SW 1271 (cell line): ENCODE measurements at places on chromosomes 12 and 14.

GRCh38 chr12:89756194-89756584, 47.6 kb upstream of the ATP2B1 start:
- no peak for DNase-seq

GRCh38 chr14:66216763-66217162, 269.4 kb upstream of the CCDC196 start:
- no peak for DNase-seq

DNA sequence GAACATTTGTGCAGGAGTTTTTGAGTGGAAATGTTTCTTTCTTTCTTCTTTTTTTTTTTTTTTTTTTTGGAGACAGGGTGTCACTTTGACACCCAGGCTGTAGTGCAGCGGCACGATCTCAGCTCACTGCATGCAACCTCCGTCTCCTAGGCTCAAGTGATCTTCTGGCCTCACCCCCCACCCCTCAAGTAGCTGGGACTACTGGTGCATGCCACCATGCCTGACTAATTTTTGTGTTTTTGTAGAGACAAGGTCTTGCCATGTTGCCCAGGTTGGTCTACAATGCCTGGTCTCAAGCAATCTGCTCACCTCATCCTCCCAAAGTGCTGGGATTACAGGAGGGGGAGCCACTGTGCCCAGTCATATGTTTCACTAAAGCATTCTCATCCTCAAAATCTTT, 69.2 kb upstream of the BCAT1 start:
- no peak for DNase-seq

GRCh38 chr12:29710104-29710503, 73.6 kb downstream of the TMTC1 start:
- DNase-seq = no peak

- no peak for DNase-seq
Observed at GRCh38 chr14:90087433-90087832, 25.6 kb downstream of the KCNK13 start.

DNA sequence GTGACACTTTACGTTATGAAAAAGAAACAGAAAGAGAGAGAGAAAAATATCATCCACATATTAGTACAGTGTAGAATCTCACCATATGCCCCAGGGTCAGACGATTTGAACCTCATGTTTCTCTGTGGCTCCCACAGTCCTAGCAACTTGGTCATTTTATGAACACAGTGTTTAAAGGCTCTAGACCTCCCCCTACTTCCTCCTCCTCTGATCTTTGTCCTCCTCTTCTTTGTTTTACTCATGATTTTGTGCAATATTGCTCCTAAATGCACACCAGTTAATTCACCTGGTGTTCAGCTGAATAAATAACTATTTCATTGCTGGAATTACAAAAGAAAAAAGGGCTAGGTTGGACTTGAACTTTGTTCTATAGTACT, 18.2 kb downstream of the GLT1D1 start:
- DNase-seq = no peak

- DNase-seq = no peak
Observed at GRCh38 chr14:88521818-88522217, 33.0 kb downstream of the PTPN21 start.

DNA sequence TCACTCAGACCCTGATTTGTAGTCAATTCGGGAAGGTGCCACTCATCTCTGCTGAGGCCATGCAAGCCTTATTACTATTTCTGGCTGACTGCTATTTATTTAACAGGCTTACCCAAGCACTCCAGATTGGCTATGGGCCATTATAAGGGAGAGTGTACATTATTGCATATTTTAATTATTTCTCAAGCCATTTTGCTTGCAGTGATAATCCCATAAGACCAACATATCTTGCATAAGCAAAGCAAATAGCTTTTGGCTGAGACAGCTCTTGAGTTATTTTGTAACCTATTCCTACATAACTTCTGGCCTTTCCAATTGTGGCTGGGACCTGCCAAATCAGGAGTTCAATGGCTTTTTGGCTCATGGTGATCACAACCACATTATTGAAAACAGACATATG, 509.6 kb upstream of the USP15 start:
- no peak for DNase-seq

DNA sequence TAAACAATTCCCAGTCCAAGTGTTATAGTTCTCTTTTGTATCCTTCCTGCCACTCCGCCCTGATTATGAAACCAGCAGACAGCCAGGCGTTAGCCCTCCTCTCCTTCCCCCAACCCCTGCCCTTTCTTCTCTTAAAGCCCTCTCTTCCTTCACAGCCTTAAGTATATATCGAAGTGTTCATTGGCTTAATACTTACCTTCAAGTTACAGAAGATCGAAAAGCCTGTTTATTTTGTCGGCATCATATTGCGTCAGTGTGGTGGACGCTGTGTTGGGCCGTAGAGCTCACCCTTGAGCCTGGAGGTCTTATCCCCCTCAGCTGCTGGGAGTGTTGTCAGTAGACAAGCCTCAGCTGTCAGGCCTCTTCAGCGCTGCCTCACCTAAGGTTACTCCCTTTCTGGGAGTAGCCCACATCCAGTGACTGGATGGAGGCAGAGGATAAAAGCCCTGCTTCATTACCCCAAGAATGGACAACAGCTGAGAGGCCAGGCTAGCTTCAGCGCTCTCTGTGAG, 36.2 kb downstream of the CMAS start:
- DNase-seq = no peak

DNA sequence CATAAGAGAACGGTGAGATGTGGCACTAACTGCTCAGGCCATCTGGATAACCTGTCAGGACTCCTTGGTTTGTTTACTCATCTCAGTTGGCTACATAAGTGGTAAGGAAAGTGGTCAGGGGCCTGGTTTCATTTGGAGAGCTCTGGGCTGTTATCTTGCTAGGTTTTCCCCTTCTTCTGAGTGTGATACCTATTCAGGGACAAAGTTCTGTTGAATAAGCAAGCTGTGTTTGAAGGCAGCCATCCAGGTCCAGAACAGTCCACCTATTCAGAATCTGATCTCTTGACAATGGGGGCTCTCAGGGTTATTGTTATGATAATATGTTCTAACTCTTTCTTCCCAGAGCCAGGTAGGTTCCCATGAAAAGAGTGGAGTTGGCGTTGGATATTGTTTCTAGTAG, 194.9 kb downstream of the PAH start:
- DNase-seq = no peak

DNA sequence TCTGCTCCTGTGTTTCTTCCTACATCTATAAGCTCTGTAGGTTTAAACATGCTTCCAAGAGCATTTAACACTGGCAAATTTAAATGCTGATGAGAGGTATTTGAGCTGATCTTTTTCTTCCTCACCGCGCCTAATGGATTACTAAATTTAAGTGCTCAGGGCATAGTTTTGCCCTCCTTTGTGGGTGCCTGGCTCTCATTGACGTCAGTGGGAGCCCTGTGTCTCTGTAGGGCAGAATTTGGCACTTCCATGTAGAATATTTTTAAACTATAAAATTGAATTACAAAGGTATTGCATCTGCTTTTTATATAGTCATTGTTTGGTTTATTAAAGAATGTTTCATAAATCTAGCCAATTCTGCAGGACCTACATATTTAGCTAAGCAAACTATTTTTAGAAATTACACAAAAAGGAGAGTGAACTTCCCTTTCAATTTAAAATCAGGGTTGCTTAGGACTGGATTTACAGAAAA, 444.8 kb downstream of the AEBP2 start:
- DNase-seq = no peak

DNA sequence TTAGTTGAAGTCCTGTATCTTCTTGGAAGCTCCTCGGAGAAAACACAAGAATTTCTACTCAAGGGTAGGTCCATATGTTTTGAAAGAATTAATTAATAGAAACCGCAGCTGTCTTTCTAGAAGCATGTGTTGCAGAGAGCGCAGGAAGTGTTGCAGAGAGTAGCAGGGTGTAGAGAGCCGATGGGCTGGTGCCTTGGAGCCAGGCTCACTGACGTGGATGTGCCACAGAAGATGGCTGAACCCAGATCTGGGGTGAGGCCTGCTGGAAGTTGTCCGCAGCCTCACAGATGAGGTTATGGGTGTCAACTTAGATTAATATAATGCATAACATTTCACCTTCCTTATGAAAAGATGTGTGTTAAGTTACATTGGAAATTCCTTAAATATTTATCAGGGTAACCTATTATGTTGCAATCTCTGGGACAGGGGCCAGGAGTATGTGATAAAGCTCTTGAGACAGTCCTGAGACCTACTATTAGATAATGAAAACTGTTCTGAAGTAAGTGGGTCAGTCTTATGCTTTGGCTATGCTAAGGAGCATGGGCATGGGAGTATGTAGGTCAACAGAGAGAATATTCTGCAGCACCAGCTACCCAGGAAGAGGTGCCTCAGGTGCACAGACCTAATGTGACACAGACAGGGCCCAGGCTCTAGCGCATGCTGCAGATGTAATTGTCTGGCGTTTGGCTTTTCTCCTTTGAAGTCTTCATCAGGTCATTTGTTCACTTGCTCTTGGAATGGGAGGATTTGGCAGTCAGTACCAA, 973.3 kb downstream of the BCL11B start:
- no peak for DNase-seq

GRCh38 chr12:132019891-132020290, 70.1 kb downstream of the EP400 start:
- no peak for DNase-seq

DNA sequence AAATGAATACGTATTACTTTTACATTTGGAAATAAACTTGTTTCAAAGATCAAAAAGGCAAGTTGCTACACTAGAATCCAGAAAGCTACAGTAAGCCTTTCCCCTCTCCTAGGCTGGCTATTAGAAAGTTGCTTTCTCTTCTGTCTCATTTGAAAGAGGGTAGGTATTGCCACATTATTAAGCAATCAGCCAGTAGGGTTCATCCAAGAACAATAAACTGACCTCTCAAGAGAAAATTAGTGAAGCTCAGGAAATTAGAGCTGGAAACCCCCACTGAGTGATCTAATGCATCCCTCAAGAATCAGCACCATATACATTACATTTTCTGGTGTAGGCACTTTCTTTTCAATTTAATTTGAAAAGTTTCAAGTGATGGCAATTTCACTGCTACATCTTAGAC, 4.5 kb upstream of the TMEM233 start:
- DNase-seq = no peak

DNA sequence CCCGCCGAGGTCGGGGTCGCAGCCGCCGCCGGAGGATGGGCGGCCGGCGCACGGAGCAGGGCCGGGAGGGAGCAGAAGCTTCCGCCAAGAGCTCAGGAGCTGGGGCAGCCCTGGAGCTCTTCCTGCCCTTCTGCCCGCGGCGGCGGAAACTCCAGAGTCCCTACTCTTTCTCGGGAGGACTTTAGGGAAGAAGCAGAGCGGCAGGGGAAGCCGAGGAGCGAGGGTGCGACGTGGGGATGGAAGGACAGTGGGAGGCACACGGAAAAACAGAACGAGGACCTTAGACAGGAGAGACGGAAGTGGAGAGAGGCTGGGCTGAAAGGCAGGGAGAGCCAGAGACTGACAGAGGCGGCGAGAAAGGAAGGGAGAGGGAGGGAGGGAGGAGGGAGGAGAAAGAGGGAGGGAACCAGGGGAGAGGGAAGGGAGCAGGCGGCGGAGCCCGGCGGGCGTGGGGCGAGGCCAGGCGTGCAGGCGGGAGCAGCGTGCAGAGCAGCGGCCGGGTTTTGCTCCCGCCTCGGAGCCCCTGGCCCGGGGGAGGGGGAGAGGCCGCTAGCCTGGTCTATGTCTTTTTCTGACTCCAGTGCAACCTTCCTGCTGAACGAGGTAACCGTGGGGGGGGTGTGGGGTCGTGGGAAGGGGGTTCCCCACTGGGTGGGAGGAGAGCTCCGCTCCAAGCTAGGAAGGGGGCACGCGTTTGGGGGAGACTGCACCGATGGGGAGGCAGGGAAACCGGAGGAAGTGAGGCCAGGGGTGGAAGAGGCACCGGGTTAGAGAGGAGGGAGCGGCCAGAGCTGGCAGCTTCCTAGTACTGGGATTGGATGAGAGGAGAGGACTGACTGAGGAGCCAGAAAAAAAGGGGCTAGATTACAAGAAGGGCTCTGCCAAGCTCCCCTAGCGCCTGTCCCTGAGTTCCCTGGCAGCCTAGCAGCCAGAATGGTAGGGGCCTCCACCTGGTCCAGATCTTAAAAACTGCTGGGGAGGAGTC, 2.9 kb upstream of the CACNB3 start:
- DNase-seq = peak; percentile 83

- DNase-seq = no peak
Observed at GRCh38 chr14:89292579-89293313, 124.3 kb downstream of the FOXN3 start.

DNA sequence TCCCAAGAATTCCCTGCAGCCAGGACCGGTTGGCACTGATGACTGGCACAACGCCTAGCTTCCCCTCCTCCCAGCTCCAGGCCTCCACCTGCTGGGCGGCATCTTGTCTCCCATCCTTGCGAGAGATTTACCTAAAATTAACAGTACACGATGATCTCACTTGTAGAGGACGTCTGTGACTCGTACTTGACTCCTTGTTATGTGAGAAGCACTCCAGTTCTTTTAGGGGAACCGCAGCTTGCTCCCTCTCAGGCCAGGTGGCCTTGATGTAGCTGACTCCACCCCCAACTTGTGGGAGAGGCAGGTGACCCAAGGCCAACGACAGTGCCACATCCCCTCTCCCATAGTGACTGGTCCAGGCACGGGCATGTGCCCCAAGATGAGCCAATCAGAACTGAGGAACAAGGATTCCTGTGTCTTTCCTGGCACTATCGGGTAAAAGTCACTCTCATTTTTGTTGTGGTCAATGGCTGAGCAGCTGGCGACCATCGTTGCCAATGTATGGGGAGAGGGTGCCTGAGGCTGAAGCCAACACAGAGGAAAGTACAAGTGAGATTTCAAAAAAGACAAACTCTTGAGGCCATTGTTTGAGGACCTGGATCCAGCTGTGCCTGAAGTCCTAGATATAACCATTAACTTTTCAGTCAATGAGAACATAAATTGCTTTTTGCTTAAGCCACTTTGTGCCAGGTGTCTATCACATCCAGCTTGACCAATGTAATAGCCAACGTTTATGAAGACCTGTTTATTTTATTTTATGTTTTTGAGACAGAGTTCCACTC, 208.7 kb downstream of the RBM19 start:
- DNase-seq = peak; percentile 13

GRCh38 chr12:52199294-52199919, 7.6 kb upstream of the KRT80 start:
- no peak for DNase-seq

GRCh38 chr14:34620839-34621238, 9.1 kb downstream of the SNX6 start:
- no peak for DNase-seq

DNA sequence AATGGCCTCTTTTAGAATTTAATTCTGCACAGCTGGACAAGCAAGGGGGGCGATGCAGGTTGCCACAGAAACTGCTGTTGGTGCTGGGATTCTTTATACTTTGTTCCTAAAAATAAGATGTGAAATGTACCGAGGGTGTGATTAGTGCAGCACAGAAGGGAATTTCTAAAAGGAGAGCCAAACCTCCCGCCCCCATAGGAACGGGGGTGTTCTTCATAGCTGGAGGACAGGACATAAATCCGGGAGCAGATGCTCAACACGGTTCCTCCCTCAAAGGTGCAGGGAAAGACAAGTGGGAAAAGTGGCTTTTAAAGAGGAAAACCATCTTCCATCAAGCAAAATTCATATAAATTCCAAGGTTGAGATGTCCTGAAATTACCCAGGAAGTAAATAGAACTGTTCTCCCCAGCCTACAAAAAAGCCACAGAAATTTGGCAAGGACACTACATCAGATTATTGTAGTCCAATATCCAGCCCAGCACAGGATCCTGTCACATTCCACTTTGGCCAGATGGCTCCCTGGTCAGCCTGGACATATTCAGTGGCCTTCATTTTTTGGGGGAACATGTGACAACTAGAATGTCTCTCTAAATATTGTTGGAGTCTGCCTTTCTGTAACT, 51.4 kb upstream of the TMX1 start:
- DNase-seq = no peak

GRCh38 chr12:85155791-85156190, 119.6 kb downstream of the LRRIQ1 start:
- no peak for DNase-seq

- no peak for DNase-seq
Observed at GRCh38 chr14:80634106-80634758, 307.3 kb downstream of the CEP128 start.
